ENCODE measurements at places on chromosomes 1 and 21.

- no peak for DNase-seq
Observed at GRCh38 chr21:39479814-39480182, 28.0 kb downstream of the SH3BGR start.

- peak; percentile 16 for DNase-seq
Observed at GRCh38 chr1:43452789-43453441, 816 bp downstream of the HYI start.

GRCh38 chr1:201518071-201518470 is 11.1 kb upstream of the CSRP1 start:
- DNase-seq = no peak

DNA sequence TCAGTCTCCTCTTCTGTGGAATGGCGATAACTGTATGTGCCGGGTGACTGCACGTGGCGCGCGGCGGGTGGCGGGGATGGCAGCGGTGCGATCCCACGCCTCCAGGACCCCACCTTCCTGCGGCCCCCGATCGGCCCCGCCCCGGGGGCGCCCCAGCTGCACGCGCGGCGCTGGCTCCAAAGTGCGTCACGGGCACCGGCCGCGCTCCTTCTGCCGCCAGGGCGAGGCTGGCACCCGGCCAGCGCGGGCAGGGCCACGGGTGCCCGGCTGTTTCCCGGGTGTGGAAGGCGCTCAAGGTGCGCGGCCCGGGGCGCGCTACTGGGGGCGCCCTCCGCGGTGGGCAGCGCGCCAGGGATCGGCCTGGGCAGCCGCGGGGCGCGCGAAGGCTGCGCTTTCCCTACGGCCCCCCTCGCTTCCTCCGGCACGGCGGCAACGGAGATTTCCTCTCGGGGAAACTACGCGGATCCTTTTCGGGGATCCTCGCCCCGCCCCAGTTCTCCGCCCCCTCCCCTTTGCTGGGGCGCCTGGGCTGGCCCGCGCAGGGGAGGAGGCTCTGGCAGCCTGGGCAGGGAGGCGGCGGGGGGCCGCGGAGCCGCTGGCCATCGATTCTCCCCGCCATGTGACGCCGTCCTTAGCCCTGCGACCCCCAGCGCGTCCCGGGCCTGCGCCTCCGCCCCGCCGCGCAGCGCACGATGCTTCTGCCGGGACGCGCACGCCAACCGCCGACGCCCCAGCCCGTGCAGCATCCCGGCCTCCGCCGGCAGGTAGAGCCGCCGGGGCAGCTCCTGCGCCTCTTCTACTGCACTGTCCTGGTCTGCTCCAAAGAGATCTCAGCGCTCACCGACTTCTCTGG is at the start of gene EVA1C:
Gene EVA1C (plus strand): TSS at position 545 of the 853 bp plus-strand sequence. CDS start 148 bp downstream, at position 693.
- peak; percentile 53 for DNase-seq

DNA sequence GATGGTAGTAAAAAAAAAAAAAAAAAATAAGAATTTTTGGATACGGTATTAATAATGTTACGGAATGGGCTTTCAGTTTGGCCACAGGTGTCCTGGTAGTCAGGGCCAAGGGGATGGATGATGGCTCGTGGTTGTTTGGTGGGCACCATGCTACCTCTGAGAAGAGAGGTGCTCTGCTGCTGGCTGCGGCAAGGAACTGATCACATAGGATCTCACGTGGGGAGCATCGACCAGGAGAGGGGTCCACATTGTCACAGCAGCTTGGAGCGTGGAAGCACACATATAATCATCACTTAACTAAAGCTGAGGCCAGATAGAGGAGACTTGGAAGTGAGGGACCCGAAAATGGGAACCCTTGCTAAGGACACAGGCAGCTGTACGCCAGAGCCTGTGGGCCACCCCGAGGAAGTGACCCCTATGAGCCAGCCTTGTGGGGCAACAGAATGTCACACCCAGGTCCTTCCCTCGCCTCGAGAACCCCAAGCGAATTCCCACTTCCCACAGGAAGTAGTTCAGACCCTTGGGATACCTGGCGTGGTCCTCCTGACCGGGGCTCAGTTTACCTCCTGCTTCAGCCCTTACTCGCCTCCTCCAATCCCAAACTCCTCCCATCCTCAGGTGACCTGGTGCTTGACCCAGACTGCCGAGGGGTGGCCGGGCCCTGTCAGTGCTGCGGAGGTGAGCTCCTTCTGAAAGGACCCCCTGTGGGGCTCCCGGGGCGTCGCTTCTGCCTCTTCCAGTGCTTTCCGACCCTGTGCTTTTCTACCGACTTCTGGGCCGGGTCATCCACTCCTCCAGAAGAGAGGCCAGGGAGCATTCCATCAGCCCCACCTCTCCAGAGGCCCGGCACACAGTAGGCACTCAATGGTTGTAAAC is 222.0 kb downstream of the CAMTA1 start:
- no peak for DNase-seq

GRCh38 chr1:57122031-57122430 is 156.2 kb upstream of the C8B start:
- DNase-seq = no peak

DNA sequence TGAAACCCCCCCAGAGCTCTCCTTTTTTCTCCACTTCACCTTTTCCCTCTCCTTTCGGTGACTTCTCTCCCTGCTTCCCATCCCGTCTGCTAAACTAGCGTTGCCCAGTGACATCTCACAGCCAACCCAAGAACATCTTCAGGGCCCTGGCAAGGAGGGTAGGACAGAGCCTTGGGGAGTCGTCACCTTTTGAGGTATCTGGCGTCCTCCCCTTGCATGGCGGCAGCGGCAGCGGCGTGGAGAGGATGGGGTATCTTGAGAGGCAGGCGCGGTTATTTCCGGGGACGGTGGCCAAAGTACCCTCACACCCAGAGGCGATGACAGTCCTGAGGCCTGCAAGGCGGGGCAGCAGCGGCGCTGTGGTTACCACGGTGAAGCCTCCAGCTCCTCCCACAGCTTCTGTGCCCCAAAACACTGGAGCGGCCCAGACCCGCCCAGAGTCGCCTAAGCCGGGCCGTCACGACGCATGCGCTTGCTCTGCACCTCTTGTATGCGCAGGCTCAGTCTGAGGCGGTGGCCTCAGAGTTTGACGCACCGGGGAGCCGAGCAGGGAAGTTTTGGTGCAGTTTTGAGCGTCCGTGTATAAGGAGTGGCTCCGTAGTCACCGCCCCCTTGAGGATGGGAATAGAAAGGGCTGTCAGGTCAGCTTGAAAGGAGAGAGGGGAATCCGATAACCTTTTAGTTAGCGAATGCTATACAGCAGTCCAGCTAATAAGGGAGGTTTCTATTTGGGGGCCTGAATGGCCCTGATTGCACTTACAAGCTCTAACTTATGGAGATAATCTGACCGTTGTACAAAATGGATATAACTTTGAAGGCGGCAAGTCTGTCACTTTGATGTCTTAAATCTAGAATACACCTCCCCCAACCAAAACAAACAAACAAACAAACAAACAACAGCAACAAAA is at the start of gene KIFAP3:
Gene KIFAP3 (minus strand): TSS at position 446 of the 908 bp plus-strand sequence. CDS start 228 bp downstream, at position 218.
- DNase-seq = peak; percentile 98

DNA sequence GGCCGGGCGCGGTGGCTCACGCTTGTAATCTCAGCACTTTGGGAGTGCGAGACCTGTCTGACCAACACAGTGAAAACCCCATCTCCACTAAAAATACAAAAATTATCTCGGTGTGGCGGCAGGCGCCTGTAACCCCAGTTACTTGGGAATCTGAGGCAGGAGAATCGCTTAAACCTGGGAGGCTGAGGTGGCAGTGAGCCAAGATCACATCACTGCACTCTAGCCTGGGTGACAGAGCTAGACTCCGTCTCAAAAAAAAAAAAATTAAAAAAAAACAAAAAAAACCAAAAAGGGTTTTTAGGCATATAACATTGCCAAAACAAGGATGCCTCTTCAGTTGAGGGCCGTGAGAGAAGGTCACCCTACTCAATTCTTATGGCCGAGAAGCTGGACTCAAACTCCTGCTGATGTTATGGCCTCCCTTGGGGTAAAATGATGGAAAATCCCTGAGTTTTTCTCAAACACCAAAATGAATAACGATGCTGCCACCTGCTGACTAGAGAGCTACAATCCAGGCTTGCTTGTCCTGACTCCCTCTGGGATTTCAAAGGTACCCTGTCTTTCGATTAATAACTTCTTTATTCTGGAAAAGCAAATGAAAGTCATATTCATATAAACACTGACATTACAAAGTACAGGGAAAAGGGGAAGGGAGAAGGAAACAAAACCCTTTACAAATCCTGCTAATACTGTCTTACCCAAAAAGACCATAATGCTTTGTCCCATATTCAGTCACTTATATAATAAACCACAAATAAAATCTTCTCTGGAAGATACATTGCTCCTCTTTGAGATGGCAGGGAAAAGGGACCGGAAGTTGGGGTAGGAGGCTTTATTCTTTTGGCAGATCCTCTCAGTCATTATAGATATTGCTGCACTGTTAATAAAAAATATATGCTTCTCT is 10.7 kb downstream of the RAB42 start:
- peak; percentile 84 for DNase-seq

DNA sequence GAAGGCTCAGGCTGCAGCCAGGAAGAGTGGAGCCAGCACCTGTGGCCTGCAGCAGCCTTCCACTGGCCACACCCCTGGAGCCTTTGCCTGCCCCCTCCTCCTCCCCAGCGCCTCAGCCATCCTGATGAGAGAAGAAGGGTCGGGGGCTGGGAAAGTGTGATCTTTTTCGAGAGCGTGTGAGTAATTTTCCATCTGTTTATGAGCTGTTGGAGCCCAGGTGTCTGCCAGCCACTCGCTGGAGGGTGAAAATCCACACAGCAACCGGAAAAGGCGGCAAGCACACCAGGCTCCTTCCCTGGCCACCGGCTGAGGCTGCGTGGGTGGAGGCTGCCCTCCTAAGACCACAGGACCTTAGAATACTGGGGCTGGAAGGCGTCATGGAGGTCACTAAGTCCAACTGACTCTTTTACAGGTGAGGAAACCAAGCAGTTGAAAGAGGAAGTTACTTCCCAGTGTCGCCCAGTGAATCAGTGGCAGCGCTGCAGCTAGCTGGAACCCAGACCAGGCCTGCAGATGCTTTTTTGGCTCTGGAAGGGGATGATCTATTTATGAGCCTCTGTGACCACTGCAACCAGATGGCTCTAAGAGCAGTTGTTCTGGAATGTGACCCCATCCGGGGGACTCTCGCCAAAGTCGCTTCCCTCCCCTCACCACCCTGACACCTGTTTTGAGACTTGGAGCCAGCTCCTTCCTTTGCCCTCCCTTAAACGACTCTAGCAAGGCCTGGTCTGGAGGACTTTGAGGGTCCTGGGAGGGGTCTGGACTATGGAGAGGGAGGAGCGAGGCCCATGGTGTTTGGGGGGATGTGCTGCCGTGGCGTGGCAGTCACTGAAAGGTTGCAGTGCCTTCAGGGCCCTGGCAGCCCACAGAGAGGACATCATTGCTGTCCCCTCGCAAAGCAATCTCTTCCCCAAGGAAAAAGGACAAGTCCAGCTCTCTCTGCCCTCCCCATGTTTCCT is 54.5 kb downstream of the LGR6 start:
- no peak for DNase-seq

DNA sequence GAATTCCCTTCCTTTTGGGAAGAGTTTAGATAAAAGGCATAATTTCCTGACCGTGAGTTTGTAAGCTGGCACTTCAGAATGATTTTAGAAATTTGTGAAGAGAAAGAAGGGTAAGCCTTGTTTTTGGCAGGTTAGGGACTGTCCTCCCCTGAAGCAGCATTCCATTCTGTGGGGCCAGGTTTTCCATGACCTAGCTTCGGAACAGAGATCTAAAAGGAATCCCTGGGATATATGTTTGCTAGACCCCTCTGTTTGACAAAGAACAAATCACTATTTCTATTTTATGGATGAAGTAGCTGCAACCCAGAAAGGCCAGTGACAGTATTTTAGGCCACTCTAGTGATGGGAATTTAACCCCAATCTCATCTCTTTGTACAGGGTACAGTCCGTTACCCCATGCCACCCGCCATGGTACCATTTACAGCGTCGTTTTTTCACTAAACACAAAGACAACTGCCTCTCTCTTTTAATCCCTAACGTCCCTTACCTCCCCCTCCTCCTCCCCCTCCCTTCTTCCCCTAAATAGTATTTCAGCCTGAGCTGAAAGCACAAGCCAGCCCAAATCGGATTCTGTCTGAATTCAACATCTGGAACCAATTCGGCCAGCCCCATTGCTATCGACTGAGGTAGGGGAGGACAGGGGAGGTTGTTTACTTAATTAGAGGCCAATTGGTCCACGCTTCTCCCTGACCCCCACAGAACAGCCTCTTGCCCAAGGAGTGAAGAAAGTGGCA is 23.4 kb upstream of the IKBKE start:
- no peak for DNase-seq

GRCh38 chr1:13950637-13951036 is 250.6 kb downstream of the PRDM2 start:
- peak; percentile 25 for DNase-seq

GRCh38 chr1:115710859-115711624 is 57.5 kb downstream of the CASQ2 start:
- DNase-seq = no peak

DNA sequence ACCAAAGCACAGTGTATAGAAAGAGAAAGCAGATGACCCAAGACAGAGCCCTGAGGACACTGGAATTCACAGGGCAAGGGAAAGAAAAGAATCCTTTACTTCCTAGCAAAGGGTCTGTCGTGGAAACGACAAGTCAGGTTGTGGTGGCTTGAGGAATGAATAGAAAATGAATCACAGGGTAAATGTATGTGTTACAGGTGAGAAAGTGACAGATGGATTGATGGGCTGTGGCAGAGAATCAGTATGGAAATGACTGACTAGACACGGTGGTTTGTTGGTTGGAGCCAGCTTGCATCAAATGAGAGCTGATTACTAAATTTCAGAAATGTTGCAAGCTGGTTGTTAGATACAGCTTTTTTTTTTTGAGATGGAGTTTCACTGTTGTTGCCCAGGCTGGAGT is 46.9 kb downstream of the PTP4A2 start:
- DNase-seq = no peak

GRCh38 chr1:173152598-173152997 is 54.5 kb downstream of the TNFSF4 start:
- no peak for DNase-seq

DNA sequence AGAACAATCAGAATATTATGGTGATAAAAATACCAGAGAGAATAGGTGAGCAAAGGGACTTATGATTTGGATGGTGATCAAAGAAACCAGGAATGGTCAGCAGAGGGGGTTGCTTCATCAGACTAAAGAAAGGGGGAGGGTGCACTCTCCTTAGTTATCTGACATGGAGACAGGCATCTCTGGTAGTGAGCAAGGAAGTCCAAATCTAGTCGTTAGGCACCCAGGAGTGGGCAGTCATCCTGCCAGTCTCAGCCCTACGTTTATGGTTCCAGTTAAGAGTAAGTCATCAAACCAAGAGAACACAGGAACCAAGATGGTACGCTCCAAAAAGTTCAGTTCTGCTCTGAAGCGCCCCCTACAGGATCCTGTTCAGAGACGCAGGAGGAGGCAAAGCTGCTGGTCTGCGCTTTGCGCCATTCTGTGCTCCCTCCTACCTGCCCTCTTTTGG is 28.6 kb downstream of the EBNA1BP2 start:
- no peak for DNase-seq

- no peak for DNase-seq
Observed at GRCh38 chr1:198809247-198809646, 170.4 kb downstream of the PTPRC start.
